ENCODE measurements at places on chromosomes 12 and 14. TPM values are rescaled to one million over a fixed set of nuclear protein-coding genes. Genes with fewer than 3 reads are reported as not detected.

GRCh38 chr12:93594766-93595311 is 22.4 kb downstream of the SOCS2 start:
- DNase-seq: no peak

- DNase-seq: no peak
These were observed 115.1 kb downstream of the GALC start for GRCh38 chr14:87877877-87878276.

Gene PTGDR
- total RNA-seq: not detected

DNA sequence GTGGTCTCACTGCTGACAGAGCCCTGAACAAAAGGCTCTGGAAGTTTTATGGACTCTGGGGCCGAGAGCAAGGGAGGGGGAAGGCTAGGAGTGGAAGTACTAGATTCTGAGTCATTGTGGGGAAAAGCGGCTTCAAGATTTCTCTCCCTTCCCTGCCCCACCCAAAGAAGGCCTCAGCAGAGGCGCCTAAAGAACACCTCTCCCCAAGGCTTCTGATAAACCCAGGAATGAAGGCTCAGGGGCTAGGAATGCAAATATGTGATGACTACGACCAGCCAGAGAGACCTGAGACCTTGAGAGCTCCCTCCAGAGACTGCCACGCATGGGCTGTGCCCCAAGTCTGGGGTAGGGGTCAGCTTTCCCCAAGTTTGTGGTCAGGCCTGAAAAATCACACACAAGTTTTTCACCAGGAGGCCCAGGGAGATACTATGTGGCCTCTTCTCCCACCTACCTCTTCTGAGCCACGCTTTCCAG is 130.7 kb upstream of the HIF1A start:
- DNase-seq: peak; percentile 84

DNA sequence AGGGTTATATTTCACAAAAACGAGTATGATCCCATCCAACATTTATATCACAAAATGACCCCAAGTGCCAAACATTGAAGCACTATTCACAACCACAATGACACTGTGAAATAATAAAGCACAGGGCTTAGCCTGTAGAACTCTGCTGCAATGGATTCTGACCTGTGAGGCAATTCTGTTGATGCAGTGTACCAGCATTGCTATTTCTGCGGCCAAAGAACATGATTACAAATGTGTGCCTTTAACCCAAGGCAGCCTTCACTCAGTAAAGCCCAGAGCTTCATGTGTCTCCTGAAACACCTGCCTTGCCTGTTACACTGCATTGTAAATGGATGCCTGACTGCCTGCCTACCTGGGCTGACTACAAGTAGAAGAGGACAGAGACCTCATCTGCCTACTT is 158.0 kb downstream of the PPM1H start:
- no peak for DNase-seq

Gene RHOJ
- not detected for total RNA-seq

- DNase-seq: no peak
These were observed 22.9 kb downstream of the PROX2 start for GRCh38 chr14:74852922-74853530.

GRCh38 chr14:68714991-68715924 is 77.6 kb downstream of the ZFP36L1 start:
- DNase-seq: peak; percentile 98

GRCh38 chr12:9646794-9647781 is 22.4 kb upstream of the CLEC2D start:
- peak; percentile 6 for DNase-seq

Data from myocyte (in vitro differentiated cells).